ENCODE measurements at places on chromosomes 7 and 10.

DNA sequence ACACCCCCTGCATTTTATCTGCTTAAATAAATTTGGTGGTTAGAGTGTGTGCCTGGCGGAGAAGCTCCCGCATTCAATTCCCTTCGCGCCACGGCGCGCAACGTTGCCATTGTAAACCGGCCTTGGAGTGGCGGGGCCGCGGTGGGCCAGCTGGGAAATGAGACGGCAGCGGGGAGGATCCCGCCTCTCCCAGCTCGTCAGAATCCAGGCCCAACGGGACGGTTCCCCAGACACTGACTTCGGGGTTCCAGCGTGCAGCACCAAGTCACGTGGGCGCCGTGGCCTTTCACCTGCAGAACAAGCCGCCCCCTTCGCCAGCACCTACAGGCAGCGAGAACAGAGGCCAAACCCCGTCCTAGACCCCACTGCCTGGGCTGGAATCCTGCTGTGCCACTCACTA lies 103.4 kb downstream of the GRID1 start:
- DNase-seq: no peak

DNA sequence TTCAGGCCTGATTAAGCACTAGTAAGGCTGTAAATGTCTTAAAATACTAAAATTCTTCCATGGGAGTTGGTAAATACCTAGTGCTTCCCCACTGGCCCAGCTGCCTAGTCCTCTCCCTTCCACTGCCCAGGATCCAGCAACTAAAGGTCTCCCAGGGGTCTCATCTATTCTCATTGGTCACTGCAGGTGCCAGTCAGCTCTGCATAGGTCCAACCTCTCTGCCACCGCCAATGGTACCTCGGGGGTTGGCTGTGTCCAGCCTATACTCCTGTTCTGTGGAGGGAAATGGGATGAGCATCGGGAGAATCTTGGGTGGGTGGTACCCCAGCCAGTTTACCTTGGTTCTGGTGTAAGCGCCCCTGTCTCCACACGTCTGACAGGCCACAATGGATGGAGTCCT lies 6.1 kb upstream of the CREB5 start:
- no peak for DNase-seq

DNA sequence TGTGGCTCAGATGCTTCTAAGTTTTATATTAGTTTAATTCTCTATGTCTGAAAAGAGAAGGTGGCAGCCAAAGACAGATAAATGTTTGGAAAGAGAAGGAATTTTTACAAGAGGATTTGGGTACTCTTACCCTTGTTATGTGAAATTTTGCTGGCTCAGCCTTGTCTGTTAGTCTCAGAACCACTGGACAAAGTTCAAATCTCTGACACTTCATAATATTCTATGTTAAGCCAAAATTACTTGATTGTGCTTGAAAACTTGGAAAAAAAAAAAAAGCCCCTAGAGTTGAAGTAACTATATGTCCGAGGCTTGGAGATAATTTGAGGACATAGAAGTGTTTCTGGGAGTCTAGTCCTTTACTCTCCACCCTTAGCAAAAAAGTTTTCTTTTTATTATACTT lies 1079.3 kb upstream of the LRRTM3 start:
- DNase-seq: no peak

- no peak for DNase-seq
These were observed 7.0 kb downstream of the MXI1 start for GRCh38 chr10:110214371-110214826.

- no peak for DNase-seq
These were observed 15.7 kb upstream of the PFKP start for GRCh38 chr10:3051692-3052091.

GRCh38 chr10:109886781-109887140 lies 36.5 kb downstream of the XPNPEP1 start:
- DNase-seq: no peak

DNA sequence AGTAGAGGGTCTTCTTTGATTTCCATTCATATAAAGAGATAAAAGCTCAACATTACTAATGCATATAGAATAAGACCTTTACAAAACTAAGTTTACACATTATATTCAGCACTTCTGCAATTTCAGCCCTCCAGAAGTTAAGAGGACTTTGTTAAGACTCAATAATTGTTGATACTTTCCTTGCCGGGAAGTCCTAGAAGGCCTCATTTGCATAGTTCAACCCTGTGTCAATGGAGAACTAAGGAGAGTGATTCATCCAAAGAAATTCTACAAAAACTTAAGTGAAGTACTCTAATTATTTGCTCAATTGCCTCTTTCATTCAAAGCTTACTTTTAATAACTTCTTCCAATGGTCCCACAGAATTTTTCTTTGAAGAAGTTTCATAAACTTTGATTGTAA lies 1060.3 kb upstream of the CELF2 start:
- DNase-seq: no peak

DNA sequence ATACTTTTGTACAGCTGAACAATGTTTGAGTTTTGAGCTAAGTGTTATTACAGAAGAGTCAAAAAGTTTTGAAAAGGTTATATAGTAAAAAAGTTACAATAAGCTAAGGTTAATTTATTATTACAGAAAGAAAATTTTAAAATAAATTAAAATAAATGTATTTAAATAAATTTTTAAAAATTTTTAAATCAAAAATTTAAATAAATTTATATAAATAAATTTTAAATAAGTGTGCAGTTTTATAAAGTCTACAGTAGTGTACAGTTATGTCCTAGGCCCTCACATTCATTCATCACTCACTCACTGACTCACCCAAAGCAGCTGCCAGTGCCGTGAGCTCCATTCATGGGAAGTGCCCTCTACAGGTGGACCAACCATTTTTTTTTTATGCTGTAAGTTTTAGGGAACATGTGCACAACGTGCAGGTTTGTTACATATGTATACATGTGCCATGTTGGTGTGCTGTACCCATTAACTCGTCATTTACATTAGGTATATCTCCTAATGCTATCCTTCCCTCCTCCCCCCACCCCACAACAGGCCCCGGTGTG lies 462.9 kb upstream of the ZMIZ1 start:
- no peak for DNase-seq

GRCh38 chr7:16421333-16422102 lies at the start of gene CRPPA:
Gene CRPPA, minus strand, starts transcription at chr7:16421538. Its CDS starts 216 bp downstream, at chr7:16421322.
- DNase-seq: no peak

GRCh38 chr10:46520941-46521340 lies 35.5 kb downstream of the GPRIN2 start:
- no peak for DNase-seq

- DNase-seq: no peak
These were observed 1.3 kb downstream of the LOXL4 start for GRCh38 chr10:98266647-98267046.

- DNase-seq: no peak
These were observed 281.1 kb downstream of the CDK14 start for GRCh38 chr7:90877201-90877600.

DNA sequence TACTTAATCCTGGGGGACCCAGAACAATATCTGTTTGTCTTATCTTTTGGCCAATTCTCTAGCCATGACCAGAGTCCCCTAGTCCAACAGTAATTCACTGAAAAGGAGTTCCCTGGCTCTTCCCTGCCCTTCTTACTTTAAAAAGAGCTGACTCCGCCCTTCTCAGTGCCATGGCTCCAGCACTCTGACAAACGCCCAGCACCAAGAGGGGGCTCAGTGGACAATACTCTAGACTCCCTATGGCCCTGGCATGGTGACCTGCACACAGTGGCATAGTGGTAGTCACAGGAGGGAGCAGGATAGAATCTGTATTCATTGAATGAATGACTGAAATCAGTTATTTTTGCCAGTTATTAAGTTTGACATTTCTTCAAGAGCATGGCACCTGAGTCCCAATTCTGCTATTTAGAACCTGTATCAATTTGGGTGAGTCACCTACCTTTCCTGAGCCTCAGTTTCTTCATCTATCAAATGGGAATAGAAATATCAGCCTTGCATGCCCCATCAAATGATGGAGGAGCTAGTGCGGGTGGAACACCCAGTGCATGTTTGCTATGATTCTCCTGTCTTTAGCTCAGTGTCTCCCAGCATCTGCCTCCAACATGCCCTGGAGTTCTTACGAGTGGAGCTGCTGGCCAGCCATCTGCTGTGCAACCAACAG lies 69.4 kb downstream of the CLEC2L start:
- DNase-seq: no peak
